ENCODE measurements at places on chromosomes 11 and 22.

GRCh38 chr11:66316849-66317251 lies at the start of gene CD248:
CD248 (minus strand) TSS chr11:66317044; CDS start chr11:66317027, 17 bp downstream.
- DNase-seq, result no peak

GRCh38 chr11:5380740-5381342 lies 2.8 kb upstream of the OR51M1 start:
- no peak for DNase-seq

DNA sequence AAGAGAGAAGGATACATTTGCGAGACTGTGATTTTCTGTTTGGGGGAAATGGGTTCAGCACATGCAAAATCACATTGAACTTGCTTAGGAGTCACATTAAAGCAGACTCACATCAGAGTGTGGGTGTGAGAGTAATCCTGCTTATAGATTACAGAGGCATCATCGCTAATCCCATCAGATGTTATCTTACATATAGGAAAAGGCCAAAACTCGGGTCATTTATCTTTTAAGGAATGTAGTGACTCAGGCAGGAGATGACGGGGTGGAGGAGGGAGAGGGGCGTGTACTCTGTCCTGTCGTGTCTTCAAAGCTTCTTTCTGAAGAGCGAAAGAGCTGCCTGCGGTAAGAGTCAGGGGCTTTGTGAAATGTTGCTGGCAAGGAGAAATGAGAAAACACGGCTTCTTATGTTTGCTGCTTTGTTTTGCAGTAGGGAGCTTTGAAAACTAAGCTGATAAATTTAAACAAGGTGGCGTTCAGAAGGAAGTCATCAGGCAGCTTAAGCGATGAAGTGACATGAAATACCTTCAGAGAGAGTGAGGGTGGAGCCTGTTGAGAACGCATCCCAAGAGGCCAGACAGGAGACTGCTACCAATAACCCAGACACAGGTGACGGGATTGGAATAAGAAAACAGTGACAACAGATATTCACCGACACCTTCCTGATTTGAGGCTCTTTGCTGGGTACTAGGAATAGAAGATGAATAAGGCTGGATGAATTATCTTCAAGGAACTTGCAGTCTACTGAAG lies 2.2 kb upstream of the C11orf16 start:
- DNase-seq, result no peak

GRCh38 chr11:65590240-65590738 lies 5.3 kb downstream of the KCNK7 start:
- DNase-seq, result no peak

DNA sequence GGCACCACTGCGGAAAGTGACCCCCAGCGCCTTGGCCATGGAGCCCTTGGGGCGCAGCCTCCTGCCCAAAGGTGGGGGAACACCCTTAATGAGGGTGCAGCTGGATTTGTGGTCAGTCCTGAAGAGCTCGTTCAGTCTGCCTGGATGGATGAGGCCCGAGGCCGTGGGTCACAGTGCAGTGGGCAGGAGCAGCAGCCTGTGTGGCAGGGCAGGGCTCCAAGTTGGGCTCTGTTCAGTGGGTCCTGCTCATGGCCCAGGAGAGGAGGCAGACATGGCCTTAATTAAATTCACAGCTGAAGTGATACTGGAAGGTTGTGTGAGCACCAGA lies 33.3 kb downstream of the FAM83F start:
- no peak for DNase-seq

GRCh38 chr11:118201966-118202365 lies 22.8 kb downstream of the JAML start:
- no peak for DNase-seq
